ENCODE measurements at places on chromosomes 16 and 17.

DNA sequence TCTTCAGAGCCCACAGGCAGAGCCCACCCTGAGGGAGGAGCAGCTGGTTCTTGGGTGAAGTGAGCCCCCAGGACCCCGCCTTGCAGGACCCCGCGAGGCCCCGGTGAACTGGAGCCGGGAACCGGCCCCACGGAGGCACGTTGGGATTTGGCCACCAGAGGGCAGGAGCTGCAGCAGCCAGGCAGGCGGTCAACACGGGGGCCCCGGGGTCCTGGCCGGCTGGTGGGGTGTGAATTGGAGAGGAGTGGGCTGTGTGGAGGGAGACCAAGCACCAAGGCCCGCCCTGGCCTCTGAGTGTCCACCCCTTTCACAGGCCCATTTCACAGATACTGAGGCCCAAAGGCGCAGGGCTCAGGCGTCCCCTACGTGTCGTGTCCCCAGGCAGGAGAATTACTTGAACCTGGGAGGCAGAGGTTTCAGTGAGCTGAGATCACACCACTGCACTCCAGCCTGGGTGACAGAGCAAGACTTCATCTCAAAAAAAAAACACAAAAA is 2.2 kb downstream of the DPEP1 start:
- DNase-seq, result peak; percentile 53

GRCh38 chr16:12680531-12680930 is 123.2 kb downstream of the CPPED1 start:
- DNase-seq, result no peak

- no peak for DNase-seq
Measured at GRCh38 chr17:60754057-60754604, 76.5 kb downstream of the BCAS3 start.

DNA sequence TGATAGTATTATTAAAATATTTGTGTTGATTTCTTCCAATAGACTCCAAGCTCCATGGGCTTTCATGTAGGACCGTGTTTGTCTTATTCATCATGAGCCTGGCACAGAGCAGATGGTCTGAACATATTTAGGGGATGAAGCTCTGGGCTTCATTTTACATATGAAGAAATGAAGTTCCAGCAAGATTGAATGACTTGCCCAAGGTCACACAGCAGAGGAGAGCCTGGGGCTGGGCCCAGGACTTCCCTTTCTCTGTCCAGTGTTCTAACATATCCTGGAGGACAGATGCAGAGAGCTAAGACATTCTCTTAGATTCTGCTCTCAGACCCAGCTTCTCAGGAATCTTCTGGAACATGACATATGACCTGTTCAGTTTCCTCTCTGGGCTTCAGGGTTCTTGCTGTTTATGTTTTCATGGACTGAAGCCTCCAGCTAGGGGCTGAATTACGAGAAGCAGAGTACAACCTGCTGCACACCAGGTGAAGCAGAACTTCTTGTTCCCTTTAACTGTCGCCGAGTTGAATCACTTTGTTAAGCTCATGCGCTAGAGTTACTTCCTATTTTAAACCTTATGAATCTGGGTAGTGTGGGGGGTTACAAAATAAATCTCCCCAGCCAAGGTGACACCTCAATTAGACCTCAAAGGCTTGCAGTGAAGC is 53.6 kb downstream of the GPRC5B start:
- DNase-seq, result no peak
